ENCODE measurements at places on chromosomes 1 and 21.
A peak's percentile ranks its signal among the peaks of the same experiment; 100 is the strongest.

DNA sequence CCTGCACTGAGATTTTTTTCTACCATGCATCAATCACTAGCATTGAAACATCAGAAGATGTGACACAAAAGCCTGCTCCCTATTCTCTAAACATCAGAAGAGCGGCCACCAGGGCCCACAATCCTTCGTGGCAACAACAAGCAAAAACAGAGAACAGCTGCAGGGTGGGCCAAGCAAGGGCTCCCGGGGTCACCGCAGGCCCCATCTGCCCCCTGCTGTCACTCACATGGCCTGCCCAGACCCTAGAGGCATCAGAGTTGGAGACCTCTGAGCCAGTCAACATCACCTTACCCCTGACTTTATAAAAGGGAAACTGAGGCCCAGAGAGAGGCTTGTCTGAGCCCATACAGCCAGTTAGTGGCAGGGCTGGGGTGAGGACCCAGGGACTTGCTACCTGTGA is 1.8 kb downstream of the LAPTM5 start:
- peak; percentile 84 for DNase-seq

GRCh38 chr1:86507935-86508582 is 38.8 kb upstream of the CLCA4 start:
- DNase-seq: peak; percentile 54

DNA sequence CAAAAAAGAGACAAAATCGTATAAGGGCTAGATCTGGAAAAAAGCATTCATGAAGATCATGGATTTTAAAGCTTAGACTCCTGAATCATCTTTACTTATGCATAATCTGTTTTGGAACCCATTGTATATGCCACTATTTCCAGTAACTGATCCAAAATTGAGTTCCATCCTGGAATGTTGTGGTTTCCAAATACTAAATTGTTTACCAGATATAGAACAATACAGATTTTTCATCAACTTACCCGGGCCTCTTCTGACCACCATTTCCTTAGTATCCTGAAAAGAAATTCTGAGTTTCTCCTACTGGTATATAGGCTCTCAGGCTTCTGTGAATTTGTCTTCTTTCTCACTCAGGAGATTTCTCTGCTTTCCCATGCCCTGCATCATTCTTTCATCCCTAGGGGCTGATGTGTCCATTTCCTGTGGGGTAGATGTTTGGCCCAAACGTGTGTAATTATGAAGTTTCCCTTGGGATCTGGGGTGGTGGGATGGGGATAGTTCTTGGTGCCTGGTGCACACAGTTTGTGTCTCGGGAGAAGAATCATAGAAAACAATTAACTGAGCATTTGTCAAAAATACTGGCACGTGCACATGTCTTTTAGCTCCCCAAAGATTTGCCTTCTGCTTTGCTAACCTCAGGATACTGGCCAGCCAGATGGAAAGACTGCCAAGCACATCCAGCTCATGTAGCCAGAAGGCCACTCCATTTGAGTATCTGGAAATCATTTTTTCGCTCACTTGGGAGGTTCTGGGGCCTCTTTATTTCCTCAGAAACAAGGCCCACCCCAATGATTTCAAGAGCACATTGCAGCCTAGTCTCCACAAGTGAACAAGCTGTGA is 127.8 kb downstream of the NTMT2 start:
- DNase-seq: no peak

GRCh38 chr1:22246755-22247480 is 104.0 kb upstream of the WNT4 start:
- DNase-seq: no peak

DNA sequence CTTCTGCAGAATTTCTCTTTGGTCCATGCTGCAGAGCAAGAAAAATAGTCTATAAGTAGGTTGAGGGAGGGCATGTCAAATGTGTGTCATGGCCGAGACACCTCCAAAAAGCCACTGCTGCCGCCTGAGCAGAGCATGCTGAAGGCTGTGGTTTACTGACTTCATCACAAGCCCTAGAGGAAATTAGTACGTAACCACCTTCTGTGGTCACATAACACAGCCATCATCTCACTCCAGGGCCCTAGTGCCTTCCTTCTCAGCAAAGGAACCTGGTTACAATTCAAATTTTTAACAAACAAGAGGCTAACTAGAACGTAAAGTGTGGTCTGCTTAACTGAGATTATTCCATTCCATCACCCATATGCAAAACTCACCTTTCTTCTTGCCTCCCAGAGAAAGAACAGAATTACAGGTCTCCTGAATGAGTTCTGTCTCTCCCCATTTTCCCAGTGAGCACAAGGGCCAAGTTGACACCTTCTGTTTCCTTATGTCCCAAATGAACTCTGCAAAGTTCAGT is at the start of gene PTPN22:
TSS of gene PTPN22 (minus strand) at position 116 of the 517 bp plus-strand sequence.
- peak; percentile 93 for DNase-seq

- DNase-seq: no peak
Measured at GRCh38 chr1:173168941-173169340, 38.2 kb downstream of the TNFSF4 start.

- DNase-seq: no peak
Measured at GRCh38 chr21:40381111-40381510, 465.8 kb downstream of the DSCAM start.

DNA sequence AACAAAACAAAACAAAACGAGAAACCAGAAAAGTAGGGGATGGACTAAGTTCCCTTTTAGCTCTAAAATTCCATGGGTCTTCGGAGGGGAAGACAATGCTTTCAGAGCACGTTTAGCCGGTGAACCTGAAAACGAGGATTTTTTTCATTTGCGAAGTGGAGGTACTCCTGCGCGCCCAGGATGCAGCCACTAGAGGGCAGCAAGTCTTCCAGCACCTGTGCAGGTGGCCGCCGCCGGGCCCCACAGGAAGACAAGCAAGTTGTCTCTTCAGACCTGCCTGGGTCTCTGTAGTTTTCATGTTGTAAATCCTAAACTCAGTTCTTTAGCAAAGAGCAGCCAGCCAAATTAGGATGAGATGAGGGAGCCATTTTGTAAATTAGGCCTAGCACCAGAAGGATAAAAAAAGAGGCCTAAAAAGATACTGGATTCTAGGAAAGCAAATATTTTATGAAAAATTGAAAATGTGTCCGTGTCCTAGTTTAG is 17.7 kb upstream of the SNX27 start:
- peak; percentile 89 for DNase-seq

DNA sequence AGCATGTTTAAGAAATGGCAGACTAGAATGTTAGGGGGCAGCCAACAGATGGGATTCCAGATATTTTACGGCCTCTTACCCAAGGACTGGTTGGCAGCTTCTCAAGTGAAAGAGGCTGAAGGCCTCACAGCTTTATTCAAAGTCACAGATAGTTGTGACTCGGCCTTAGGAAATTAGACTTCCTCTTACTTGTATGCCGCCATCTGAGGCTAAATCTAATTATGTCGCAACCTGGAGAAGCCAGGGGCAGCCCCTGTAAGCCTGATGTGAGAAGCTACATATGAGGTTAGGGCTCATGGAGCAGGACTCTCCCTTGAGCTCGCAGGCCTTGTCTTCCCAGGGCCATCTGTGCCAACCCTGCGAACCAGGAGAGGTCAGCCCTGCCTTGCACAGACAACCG is 352.5 kb downstream of the HHAT start:
- DNase-seq: no peak

GRCh38 chr1:240058049-240058448 is 33.6 kb upstream of the FMN2 start:
- DNase-seq: no peak

- no peak for DNase-seq
Measured at GRCh38 chr1:2247760-2248126, 19.6 kb downstream of the SKI start.

DNA sequence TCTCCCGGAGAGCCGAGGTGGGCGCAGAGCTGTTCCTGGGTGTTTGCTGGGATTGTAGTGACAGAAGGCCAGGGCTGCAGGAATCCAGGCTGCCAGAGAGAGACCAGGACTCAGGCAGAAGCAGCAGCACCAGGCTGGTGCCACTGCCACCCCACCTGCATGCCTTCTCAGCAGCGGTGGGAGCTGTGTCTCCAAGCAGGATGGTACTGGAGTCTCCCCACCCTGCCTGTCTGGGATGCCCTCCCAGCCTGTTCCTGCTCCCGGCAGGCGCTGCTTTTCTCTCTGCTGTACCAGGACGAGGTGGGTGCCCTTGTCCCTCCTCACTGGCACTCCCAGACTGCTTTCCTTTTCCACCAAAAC is 4.5 kb upstream of the HES4 start:
- no peak for DNase-seq

GRCh38 chr1:7888248-7889081 is 35.6 kb upstream of the UTS2 start:
- no peak for DNase-seq

DNA sequence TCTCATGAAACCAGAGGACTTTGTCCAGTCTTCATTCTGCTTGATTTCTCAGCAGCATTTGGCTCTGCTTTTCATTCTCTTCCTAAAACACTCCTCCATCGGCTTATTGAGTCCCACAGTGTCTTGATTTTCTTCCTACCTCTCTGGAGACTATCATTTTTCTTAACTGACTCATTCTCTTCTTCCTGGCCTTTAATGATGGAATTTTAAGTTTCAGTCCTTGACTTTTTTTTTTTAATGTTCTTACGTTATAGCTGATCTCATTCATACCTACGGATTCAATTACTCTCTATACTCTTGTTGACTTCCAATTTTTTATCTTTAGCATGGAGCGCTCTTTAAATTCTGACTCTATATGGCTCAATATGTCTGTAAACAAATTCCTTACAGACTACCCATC is 111.1 kb downstream of the NEK7 start:
- DNase-seq: no peak

DNA sequence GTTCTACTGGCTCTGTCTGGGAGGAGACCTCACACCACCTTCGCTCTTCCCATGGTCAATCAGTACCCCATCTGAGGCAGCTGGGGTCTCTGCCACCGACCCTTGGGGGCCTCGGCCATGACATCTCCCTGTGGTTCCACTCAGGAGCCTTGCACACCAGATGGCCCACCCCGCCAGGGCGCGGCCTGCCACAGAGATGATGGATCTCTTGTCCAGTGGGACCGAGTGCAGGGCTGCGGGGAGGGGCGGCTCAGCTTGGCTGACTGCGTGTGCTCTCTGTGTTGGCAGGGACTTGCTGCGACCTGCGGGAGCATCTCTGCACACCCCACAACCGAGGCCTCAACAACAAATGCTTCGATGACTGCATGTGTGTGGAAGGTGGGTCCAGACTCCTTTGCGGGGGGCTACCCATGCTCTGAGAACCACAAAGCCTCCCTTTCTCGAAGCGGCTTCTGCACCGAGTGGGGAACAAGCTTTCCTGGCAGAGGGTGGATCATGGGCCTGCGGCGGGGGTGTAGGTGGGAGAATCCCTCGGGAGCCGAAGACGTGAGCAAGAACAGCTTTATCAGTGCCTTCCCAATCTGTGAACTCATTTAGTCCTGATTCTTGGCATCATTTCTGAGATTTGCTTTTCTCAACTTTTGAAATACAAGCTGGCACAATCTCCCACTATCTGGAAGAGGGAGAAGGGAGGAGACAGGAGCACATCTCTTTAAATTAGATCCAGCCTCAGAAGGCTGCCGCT is 20.9 kb upstream of the AGTRAP start:
- DNase-seq: no peak

DNA sequence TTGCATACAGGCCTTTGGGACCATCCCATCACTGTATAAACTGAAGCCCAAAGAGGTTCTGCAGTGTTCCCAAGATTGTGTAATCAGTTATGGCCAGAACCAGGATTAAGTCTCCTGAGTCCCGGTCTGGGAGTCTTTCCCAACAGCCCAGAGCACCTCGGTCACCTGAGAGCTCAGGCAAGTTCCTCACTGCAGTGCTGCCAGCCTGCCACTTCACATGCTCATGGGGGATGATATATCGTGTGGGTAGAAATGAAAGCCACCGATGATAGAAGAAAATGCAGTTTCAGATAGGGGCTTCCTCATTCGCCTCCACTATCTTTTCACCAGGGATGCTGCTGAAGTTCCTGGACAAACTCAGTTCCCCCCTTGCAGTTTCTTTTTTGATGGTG is 30.4 kb downstream of the FHAD1 start:
- no peak for DNase-seq
